Mesothelial cell of epicardium (in vitro differentiated cells): ENCODE measurements at places on chromosomes 16 and 17. TPM values are rescaled to one million over a fixed set of nuclear protein-coding genes. Genes with fewer than 3 reads are reported as not detected.

DNA sequence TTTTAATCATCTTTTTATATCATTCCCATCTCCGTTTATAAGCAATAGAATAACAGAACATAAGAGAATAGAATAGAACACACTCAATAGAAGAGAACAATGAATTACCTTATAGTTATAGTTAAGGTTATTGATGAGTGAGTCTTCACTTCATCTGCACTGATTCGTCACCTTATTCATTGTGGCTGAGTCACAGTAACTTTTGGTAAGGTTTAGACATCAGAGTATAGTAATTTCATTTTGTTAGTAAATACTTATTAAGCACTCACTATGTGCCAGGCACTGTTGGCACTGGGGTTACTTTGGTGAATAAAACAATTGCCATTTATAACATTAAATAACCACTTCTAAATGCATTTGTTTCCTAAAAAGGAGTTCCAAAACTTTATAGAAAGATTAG, 22.5 kb downstream of the PHKB start:
- no peak for DNase-seq

- DNase-seq = no peak
Observed at GRCh38 chr17:57899822-57900221, 50.0 kb upstream of the MRPS23 start.

GRCh38 chr17:63492940-63493339, 16.1 kb downstream of the ACE start:
- no peak for DNase-seq

DNA sequence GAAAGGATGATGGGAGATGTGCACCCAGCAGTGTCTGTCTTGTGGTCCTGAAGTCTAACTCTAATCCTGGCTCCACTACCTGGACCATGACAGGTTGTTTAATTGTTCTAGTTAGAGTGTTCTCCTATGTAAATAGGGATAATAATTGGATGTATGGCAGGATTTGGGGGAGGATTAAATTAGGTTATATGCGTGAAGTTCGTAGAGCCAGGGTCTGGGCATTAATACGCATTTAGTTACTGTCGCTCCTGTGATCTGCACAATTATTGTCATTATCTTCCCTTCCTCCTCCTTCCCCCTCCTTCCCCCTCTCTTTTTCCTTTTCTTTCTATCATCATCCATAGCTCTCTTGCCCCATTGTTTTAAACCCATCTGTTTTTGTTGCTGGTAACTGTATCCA, 210.3 kb downstream of the WWOX start:
- DNase-seq = no peak

GRCh38 chr16:27243725-27244362, 24.7 kb downstream of the NSMCE1 start:
- DNase-seq = no peak

DNA sequence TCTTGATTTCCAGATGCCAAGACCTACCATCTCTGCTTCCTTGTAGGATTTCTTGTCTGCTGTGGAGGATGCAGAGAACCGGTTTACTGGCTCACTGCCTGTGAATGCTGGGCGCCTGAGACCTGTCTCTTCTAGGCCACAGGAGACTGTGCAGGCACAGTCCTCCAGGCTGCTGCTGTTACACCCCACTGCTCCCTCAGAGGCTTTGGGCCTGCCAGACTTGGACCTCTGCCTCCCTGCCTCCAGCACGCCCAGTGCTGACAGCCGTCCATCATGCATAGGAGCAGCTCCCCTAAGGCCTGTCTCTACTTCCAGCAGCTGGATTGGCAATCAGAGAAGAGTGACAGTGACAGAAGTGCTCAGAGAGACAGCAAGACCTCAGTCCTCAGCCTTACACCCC, 6.1 kb downstream of the HROB start:
- DNase-seq = no peak

DNA sequence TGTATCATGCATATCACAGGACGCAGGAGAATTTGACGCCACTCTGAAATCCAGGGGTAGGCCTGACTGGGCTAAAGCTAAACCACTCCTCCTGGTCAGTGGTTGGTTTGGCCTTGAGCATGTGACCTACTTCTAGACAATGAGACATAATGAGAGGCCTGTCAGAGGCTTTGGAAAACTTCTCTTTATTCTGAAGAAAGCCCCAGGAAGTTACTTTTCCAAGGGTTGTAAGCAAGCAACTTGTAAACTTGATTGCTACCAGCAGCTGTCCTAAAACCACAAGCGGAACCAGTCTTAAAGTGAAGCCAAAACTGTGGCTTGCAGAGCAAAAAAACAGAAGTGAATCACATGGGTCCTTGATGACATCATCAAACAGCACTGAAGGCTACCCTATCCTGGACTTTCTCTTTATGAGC, 138.2 kb upstream of the COX10 start:
- no peak for DNase-seq

GRCh38 chr16:48101069-48101674, 54.6 kb downstream of the ABCC12 start:
- no peak for DNase-seq

DNA sequence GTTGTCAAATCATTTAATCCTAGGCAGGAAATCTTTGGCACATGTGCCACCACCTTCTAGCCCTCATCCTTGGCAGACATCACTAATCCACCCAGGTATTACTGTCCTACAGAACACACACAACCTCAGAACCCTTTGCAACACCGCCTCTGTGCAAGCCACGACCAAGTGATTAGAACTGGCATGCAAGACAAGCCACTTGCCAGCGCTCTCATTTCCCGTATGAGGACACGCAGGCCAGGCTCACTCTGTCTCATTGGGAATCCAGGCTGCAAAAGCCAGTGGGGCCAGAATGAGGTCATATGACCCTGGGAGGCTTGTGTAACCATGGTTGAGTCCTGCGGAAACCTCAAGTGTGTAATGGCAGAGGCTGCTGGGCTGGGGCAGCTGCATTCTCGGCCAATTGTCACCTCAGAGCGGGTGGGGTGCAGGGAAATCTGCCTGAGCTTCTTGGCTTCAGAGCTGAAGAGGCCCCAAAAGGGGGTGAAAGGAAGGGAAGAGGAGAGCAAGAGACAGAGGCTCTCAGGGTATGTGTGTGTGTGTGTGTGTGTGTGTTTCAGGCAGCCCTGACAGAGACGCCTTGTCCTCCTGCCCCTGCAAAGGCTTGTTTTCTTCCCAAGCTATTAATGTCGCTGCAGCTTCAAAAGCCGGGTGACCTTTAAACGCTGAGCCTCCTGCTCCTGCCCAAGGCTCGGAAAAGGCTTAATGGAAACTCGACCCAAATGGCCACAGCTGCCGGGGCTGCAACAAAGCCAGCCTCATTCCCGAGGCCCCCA, 43.2 kb upstream of the MRPS23 start:
- DNase-seq = no peak

DNA sequence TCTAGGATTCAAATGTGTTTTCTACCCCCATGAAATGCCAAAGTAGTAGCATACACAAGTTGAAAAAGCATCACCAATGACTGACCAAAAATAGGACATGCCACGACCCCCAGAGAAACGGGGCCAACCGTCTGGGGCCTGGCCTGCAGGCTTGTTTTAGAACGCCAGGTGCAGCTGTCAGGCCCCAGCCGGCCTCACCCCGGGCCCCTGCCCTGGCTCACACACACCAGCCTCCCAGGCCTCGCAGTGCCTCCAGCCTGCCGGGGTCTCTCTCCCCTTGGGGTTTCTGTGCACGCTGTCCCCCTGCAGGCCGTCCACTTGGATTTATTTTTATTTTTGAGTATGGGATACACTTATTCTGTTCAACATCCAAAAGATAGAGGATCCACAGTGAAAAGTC, 7.9 kb downstream of the KATNB1 start:
- DNase-seq = no peak

DNA sequence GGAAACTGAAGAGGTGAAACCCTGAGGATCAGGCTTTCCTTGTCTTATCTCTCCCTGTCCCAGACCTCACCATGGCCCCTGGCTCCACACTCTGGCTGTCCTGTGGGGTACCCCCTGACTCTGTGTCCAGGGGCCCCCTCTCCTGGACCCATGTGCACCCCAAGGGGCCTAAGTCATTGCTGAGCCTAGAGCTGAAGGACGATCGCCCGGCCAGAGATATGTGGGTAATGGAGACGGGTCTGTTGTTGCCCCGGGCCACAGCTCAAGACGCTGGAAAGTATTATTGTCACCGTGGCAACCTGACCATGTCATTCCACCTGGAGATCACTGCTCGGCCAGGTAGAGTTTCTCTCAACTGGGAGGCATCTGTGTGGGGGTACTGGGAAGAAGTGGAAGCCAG, 1.4 kb downstream of the CD19 start:
- DNase-seq = no peak

- DNase-seq = no peak
Observed at GRCh38 chr16:52411011-52411410, 135.9 kb downstream of the TOX3 start.

- no peak for DNase-seq
Observed at GRCh38 chr17:35094902-35095301, 24.8 kb downstream of the RAD51D start.

DNA sequence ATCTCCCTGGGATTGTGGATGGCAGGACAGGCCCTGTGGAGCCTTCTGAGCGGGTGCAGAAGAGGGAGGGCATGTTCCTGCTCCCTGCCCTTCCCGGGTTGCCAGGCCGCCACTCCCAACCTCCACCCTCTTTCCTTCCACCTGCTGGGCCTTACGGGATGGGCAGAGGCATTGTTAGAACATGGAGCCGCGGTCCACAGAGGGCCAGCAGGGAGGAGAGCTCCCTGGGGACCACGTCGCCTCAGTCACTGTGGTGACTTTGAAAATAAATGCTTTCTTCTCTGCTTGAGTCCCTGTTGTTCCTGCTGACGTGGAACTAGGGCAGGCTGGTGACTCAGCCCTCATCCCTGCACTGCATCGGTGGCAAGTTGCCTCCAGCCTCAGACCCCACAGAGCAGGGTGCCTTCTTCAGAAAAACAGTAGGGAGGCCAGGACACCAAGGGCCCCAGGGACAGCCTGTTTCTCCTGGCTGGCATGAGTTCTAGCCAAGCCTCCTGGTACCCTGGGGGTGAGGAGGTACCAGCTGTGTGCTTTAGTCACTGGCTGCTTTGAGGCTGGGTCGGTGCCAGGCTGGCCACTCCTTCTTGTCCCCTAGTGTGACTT, 224.9 kb downstream of the SEC14L1 start:
- DNase-seq = no peak

GRCh38 chr17:27631411-27631760, 398 bp downstream of the LGALS9 start:
- no peak for DNase-seq

Gene KCNJ2
- total RNA-seq = 22.8 to 28.4 TPM (median 26.8 TPM) in 3 replicates

Gene PRCD
- total RNA-seq = 8.7 to 9.9 TPM (median 9.9 TPM) in 3 replicates

Gene GPR139
- not detected in 3 replicates for total RNA-seq

Gene GAST
- total RNA-seq = not detected in 3 replicates

Gene PRR35
- 0.25 TPM in 1 of 3 replicates, not detected in the others for total RNA-seq
